NCI-H524 (cell line): ENCODE measurements at places on chromosomes 2 and 18.

DNA sequence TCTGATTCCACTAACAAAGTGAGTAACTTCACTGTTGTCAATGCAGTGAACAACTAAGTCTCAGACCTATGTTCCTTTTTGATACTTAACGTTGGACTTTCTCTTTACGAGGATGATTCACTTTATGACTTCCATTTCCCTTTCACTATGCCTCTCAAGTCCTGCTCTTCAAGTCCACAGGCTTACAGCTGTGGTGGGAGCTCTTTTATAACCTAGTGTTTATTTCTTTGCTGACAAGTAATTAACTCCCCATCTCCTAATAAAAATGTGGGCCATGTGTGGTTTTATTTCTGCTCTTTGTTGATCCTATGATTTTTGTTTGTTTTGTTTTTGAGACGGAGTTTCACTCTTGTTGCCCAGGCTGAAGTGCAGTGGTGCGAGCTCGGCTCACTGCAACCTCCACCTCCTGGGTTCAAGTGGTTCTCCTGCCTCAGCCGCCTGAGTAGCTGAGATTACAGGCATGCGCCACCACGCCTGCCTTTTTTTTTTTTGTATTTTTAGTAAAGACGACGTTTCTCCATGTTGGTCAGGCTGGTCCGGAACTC lies 142.1 kb downstream of the USP34 start:
- no peak for DNase-seq

GRCh38 chr2:167862782-167863181 lies 384.6 kb downstream of the STK39 start:
- peak; percentile 62 for DNase-seq

DNA sequence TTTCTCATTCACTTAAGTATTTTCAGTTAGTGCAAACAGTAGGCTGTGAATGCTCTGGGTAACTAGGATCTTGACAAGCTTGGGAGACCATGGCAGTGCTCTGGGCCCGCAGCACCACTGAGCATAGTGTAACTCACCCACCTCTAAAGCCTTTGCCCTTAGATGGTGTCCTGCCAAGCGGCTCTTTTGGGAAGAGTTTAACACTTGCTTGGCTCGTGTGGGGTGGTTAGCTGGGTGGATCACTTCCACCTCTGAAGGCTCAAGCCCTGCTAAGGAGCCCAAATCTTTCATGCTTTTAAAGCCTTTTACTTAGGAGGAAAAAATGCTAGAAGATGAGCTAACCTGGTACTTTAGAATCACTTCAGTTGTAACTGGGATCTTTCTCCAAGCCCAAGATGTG lies 33.9 kb downstream of the PTPN18 start:
- no peak for DNase-seq

GRCh38 chr2:28680657-28681056 lies 71.0 kb upstream of the PPP1CB start:
- DNase-seq: no peak

GRCh38 chr18:22335731-22336198 lies 82.0 kb downstream of the CTAGE1 start:
- no peak for DNase-seq

- no peak for DNase-seq
Measured at GRCh38 chr2:75177427-75177826, 21.9 kb downstream of the TACR1 start.

- DNase-seq: no peak
Measured at GRCh38 chr18:33264566-33264965, 176.0 kb downstream of the CCDC178 start.

DNA sequence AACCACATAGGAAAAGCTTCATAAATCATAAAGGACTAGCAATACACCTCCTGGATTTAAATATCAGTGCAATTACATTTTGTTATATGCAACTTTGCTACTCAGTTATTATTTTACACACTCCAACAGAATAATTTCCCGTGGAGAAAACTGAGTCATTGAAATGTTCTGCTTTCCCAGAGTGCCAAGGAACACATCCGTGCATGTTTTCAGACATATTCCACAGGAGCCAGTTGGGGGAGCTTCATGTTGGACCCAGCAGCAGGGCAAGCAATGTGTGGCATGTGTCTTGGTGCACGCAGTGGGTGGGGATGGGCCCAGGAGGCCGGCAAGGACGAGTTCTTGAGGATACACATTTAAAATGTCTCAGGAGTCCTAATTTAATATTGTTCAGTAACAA lies 14.4 kb upstream of the SMIM21 start:
- no peak for DNase-seq

DNA sequence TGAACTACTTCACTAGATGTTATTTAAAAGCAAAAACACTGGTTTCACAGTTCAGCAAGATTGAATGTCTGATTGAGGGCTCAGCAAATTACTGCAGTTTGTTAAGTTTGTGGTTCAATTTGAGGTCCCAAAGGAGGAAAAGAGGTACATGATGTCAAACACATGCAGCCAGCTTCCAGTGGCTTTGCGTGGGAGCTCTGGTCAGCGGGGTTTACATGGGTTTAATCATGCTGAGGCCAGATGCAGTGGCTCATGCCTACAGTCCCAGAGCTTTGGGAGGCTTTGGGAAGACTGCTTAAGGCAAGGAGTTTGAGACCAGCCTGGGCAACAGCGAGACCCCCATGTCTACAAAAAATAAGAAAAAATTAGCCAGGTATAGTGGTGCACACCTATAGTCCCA lies 111.5 kb downstream of the MAPK4 start:
- no peak for DNase-seq

DNA sequence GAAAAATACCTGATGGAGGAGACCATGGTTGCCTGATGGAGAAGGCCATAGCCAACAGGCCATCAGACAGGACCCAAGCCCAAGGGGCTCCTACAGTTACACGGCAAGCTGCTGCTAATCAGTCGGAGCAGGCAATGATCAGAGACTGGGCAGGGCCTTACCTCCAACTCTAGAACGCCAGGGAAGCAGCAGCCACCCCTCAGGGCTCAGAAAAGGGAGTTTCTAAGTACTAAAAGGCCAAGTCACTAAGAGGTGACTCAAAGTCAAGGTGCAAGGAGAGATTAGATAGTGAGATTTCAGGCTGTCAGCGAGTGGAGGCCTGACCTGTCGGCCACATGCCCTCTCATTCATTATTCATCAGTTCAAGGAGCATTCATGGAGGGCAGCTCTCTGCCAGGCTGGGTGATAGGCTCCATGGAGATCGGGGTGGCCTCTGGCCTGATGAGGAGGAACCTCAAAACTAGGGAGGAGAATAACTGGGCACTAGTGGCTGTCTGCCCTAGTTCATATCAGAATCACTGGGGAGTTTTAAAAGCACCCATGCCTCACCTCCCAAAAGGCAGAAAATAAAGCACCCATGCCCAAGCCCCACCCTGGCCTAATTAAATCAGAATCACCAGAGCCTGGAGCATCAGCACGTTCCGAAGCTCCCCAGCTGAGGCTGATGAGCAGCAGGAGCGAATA lies 3.6 kb downstream of the VIL1 start:
- DNase-seq: no peak

GRCh38 chr18:7056026-7056425 lies 61.6 kb downstream of the LAMA1 start:
- no peak for DNase-seq

GRCh38 chr2:45043174-45043573 lies 33.9 kb upstream of the SIX2 start:
- DNase-seq: no peak

DNA sequence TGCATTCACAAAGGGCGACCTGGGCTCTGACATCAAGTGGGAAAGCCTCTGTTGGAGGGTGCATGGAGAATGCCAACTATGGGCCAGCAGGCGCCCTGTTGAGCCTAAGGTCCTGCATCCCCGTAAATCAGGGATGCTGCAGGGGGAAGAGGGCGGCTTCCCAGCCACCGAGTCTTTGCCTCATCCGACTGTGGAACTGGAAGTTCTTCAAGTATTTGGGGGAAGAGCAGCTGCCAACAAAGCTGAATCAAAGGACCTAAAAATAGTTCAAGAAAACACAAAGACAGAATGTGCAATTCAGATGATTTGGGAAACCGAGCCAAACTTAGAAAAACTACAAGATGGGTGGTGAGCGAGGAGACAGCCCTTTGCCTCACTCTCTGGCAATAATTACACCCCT lies 281.1 kb upstream of the MGAT5 start:
- no peak for DNase-seq

DNA sequence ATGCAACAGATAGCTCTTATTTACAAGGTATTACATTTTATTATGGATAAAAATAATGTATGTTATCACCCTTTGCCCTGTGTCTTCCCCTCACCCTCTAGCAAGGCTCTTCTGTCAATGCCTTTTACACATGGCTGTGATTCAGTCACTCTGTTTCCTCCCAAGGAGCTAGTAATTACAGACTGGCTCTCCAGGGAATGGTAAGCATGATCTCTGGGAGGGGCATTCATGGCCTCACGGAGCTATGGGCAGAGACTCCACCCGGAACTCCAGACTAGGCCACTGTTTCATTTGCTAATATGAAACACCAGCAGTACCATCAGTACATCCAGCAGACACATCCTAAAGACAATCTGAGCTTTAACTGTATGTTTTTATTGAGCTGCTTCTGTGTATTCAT lies 410.9 kb upstream of the CYRIA start:
- DNase-seq: no peak

DNA sequence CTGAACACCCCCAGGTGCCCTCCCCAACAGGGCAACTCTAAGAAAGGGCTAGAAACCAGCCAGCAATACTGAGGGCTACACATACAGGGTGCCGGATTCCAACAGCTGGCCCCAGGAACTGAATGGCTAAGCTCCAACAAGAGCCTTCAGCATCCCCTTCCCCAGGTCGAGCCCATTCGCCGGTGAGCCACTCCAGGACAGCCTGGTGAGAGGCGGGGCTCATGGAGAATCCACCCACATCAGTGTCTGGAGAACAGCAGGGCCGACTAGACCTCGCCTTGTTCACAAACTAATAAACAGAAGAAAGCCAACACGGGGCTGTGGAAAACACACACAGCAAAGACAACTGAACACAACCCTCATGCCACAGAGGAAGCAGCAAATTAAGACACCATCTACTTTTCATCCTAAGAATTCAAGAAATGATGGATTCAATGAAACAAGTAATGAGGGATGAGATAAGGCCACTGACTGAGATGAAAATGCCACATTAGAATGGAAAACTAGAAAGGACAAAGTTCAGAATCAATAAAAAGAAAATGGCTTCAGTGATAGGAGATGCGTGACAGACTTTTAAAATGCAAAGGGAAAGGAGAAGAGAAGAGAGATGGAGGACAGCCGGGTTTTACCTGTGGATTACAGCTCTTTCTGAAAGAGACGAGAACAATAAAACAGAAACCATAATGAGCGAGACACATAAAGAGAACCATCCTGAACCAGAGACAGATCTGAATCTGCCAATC lies 8.2 kb downstream of the PER2 start:
- no peak for DNase-seq

DNA sequence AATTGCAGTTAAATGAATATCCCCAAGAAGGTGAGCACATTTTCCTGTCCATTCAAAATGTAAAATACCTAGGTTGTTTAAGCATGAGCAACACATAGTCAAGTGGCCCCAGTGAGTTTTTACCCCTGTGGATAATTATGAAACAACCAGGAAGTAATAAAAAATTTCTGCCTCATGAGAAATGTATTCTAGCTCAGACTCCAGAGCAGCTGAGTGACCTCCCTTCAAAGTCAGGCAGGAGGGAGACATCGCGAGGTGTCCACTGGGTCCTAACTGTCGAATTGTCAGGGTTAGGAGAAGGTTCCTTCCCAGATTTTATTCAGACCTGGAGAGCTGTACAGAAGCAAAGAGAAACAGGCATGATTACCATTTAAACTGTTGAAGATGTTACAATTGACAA lies 416.6 kb upstream of the SMIM21 start:
- no peak for DNase-seq

DNA sequence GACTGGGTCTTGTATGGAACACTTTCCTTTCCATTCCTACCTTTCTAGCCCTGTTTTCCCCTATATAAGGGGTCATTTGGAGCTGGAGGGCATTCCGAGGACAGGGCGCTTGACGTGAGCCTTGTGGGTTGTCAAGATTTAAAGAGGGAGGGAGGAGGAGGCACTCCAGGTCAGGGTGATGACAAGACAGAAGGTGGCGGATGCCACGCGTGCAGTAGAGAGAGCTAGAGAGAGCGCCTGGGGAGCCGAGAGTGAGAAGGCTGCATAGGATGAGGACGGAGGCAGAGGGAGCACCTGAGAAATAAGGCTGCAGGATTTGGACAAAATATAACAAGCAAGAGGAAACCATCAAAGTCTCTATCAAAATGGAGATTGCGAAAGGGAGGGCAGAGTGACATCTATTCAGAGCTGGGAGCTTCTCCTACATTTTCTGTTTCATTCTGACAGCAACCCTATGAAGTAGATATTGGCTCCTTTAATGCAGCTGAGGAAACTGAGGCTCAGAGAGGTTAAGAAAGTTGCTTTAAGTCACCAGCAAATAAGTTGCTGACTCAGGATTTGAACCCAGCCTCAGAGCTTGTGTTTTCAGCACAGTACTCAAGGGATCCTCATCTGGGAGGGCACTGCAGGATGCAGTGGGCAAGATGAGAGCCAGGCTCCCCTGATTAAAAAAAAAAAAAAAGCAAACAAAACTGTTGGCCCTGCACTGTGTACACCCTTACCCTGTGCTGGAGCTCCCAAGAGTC lies 124.2 kb downstream of the MRO start:
- no peak for DNase-seq

DNA sequence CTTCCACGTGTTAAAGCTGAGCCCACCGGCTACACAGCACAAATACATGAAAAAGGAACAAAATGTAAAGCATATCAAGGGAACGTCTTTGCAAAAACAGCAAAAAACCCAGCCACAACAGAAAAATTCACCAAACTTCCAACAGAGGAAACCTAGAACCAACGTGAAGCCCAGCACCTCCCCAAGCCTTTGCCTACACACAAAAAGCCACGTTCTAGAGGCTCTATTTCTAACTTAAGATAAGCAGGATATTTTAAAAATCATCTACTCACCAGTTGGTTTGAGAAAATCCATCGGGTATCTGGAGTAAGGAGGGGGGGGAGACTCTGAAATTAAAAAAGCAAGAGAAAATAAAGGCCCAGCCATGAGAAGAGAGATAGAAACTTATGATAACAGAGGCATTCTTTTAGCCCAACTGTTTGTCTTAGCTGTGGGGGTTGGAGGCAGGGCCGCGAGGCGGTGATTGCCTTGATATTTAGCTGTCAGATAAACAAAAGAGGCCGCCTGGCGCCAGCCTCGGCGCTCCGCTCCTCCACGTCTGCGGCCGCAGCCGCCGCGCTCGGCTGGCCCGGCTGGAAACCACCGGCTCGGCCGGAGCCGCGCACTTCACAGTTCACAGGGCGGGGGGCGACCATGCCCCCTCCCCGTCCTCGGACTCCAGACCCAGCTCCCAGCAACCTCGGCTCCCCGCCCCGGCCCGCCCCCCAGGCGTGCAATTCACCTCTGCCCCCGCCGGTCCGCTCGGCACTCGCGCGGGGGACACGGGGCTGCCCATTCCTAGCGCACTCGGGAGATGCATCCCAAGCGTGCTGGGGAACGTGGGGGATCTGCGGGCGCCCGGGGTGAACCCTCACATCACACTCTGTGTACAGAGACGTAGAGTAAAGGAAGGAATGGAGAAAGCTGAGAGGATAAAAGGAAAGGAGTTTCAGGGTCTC lies 2.4 kb downstream of the SMAD7 start:
- no peak for DNase-seq

- DNase-seq: no peak
Measured at GRCh38 chr2:159855557-159856061, 57.6 kb upstream of the CD302 start.

- no peak for DNase-seq
Measured at GRCh38 chr2:40579247-40579646, 127.4 kb upstream of the SLC8A1 start.

- DNase-seq: no peak
Measured at GRCh38 chr2:141331127-141331526, 799.7 kb downstream of the LRP1B start.

GRCh38 chr18:76202322-76202721 lies 292.7 kb downstream of the ZNF516 start:
- no peak for DNase-seq
